ENCODE measurements at places on chromosomes 6 and 20.

GRCh38 chr20:50928469-50928868 lies 2.8 kb downstream of the ADNP start:
- DNase-seq = no peak

DNA sequence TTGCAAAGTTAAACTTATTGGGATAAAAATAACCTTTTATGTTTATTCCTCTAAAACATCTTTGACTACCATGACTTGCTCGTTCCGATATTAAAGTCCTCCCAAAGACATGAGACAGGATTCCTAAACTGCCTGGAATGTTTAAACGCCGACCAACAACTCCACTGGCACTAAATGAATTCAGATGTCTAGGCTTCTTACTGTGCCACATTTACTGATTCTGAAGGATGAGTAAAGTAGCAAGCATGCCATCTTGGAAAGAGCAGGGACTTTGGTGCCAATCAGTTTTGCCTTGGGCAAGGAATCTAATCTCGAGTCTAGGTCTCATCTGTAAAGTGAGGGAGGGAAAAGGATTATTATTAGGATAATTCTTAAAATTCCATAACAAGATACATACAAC lies 25.3 kb downstream of the MBOAT1 start:
- no peak for DNase-seq

DNA sequence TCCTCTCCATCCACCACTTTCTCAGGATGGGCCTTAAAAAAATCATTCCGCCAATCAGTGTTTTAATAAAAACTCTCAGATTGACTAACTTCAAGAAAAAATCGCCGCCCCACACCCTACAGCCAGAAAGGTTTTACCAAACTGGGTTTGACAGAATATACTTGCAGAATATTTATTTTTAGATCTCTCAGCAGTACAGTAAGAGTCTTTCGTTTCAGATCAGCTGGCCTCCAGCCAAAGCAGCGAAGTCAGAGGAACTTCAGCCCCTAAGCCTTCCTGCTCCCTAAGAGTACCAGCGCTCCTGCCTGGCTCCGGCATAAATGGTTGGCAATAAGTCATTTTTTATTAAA lies 24.7 kb downstream of the TBC1D7 start:
- no peak for DNase-seq

DNA sequence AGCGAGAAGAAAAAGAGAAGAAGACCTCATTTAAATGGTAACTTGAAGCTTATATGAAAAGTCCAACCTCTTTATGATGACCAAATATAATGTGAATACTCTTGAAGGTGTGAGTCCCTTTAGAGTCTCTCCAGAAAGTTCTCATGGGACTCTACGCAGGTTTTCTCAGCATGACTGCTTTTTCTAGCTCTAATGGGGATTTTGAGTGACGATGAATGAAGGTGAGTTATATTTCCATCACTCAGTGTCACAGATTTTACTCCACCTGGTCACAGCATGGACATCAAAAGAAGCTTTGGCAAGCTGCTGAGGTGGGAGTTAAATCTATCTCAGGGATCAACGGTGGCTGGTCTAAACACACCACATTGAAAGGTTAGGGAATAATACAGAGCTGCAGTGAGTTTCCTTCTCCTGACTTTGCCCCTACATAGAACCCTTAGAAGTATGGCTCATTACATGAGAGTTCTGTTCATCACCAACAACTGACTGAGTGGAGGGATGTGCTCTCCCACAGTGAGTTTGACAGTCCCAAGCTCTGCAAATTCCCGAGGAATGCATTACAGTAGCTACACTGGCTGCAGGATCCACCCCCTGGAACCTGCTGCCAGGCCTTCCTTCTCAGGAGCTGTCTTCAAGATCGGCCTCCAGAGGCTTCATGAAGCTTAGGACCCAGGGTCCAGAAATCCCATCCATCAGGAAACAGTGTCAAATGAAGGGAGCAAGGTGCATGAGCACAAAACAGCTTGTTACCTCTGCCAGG lies 126.8 kb downstream of the FOXC1 start:
- DNase-seq = no peak

- DNase-seq = no peak
Observed at GRCh38 chr6:101700655-101701054, 307.1 kb downstream of the GRIK2 start.

GRCh38 chr6:73942592-73943186 lies 246.7 kb downstream of the CD109 start:
- DNase-seq = no peak

- DNase-seq = no peak
Observed at GRCh38 chr6:125717120-125717731, 32.2 kb upstream of the HEY2 start.

DNA sequence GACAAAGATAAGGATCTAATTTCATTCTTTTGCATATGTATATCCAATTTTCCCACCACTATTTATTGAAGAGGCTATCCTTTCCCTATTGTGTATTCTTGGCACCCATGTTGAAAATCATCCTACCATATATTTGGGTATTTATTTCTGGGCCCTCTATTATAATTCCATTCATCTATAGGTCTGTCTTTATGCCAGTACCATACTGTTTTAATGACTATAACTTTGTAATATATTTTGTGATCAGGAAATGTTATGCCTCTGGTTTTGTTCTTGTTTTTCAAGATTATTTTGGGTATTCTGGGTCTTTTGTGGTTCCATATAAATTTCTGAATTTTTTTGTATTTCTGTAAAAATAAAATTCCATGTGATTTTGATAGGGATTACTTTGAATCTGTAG lies 347.6 kb upstream of the SULF2 start:
- no peak for DNase-seq

DNA sequence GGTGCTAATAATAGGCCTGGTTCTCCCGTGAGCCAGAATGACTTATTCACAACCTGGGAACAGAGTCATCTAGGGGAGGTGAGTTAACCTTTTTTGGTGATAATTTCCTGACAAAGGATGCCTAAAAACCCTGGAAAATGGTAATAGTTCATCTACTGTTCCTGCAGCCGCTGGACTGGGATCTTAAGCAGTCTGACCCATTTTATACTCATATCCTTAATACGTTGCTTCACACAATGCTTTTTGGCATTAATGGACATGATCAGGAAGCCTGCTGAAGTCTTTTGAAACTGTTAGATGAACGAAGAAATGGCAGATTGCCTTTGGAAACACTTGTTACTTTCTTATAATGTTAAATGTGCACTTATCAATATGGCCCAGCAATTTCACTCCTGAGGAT lies 81.9 kb upstream of the BMP2 start:
- DNase-seq = no peak

DNA sequence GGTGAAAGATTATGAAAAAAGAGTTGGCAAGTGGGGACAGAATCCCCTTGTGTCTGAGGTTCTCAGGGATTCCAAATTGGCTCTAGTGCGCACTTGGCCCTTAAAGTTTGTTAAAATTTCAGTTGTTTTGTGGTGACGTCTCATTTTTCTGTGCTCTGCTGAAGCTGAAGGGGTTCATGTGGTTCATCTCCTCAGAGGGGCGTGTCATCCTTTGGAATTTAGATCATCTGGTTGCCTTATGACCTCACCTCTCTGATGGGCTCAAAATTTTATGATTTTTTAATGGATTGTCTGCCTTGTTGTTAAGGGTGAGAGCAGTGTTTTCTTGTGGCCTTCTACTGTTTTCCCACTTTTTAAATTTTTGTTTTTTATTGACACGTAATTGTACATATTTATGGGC lies 20.3 kb downstream of the CYB5R4 start:
- DNase-seq = no peak

GRCh38 chr6:24451581-24452388 lies 37.6 kb downstream of the GPLD1 start:
- DNase-seq = no peak

DNA sequence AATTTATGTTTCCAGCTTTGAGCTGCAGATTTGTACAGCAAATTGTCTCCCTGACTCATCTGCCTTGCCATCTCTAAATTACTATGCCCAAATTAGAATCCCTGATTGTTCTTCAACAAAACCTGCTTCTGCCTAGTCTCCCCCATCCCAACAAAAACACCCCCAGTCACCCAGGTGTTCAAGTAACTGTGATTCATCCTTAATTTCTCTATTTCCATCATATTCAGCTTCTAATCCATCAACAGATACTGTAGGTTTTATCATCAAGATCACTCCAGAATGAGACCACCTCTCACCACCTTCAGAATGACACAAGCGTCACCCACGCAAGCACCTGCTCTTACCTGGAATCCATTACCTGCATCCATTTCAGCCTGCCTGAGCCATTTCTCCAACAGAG lies 498.5 kb downstream of the PRKN start:
- no peak for DNase-seq

- no peak for DNase-seq
Observed at GRCh38 chr6:21478883-21479539, 114.5 kb upstream of the SOX4 start.
